ENCODE measurements at places on chromosomes 16 and 17.

GRCh38 chr16:50252874-50253513 lies 13.4 kb upstream of the ADCY7 start:
- DNase-seq: no peak

- DNase-seq: no peak
Observed at GRCh38 chr17:12438813-12439586, 226.7 kb upstream of the MYOCD start.

DNA sequence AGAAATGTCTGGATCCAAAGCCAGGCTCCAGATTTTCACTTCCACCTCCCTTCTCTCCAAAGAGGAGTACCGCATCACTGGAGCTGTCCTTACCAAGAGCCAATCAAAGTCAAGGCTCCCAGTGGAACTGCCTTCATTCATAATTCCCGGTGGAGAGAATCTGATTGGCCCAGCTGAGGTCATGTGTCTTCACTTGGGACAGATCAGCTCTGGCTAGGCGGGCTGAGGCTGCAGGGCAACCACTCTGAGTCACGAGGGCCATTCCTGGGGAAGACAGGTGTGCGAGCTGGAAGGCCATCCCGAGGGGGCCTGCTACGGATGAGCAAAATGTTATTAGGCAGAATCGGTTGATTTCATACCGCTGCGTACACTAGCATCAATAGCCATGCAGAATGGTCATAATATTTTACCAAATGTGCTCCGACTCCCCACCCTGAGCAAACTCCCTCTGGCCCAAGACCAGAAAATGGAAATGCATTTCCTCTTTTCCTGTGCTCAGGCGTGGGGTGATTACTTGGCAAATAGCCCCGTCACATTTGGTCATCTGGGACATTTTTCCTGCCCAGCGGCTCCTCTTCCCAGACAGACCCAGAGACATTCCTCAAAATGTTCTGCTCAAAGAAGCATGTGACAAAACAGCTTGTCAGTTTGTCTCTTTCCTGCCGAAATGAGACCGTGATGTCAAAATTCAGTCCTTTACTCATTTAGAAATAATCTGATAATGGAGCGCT lies 111.1 kb downstream of the AIPL1 start:
- no peak for DNase-seq

DNA sequence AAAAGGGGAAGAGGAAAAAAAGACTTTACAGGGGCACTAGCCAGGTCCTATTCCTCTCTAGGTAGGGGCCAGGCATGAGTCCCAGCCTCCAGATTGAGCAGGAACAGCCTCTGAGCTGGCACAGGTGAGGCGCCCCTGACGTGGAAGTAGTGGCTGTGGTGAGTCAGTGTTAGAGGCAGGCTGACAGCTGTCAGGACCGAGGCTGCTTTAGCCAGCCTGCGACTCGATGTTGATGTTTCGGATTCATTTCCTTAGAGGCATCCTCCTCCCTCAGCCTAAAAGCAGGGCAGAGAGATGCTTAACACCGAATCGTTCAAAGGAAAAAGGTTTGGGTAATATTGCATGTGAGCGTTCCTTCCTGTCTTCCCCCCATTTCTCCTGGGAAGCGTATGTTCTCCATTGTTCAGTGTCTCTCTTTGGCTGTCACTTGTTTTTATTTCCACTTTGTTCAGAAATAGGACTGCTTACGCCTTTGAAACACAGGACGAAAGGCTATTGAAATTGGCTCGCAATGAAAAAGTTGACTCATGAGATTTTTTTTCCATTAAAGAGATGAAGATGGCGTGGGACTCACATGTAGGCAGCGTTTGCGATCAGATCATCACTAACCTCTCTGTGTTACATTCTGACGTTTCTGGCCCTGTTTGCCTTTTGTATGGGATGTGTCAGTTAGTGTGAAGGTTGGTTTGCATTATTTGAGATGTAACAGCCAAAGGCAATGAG lies 1.3 kb downstream of the KIAA0513 start:
- DNase-seq: peak; percentile 80

GRCh38 chr16:58047557-58048348 lies 22.2 kb downstream of the MMP15 start:
- DNase-seq: no peak

- no peak for DNase-seq
Observed at GRCh38 chr17:17866425-17866824, 29.6 kb upstream of the SREBF1 start.

GRCh38 chr16:17138801-17139200 lies 332.0 kb downstream of the XYLT1 start:
- DNase-seq: no peak

DNA sequence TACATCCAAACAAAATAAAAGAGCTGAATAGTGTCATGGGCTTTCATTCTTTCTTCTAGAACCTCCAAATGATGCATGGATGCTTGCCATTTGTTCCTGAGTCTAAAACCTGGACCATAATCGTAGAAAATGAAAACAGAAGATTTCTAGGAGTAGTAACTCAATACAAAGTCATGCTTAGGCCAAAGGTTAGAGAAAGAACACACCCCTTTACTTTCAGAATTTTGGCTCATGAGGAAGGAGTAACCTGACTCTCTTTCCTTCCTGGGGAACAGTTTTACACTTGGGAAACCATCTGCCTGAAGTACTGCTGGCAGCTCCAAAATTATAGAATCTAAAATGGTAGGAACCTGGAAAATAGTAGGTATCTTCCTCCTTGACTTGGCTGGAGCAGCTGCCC lies 137.2 kb downstream of the SNX11 start:
- no peak for DNase-seq

GRCh38 chr16:53955221-53955875 lies 251.4 kb downstream of the FTO start:
- no peak for DNase-seq

GRCh38 chr17:41437769-41438168 lies 3.0 kb downstream of the KRT38 start:
- DNase-seq: no peak

GRCh38 chr17:76036497-76037261 lies 9.6 kb upstream of the EVPL start:
- no peak for DNase-seq

All from activated naive CD4-positive, alpha-beta T cell treated with anti-CD3 and anti-CD28 coated beads, Interleukin-2, amount 50 U/mL, for 72 hours (primary cell).